A549 treated with CORT108297 at 1 μM for 4 hours (cell line): ENCODE measurements at places on chromosomes 6 and 20. TPM values are rescaled to one million over a fixed set of nuclear protein-coding genes. Genes with fewer than 3 reads are reported as not detected.

The BEND3 gene
- total RNA-seq: 3.3 to 3.9 TPM (median 3.6 TPM) in 5 replicates

The MEP1A gene
- total RNA-seq: not detected in 5 replicates

The IL17A gene
- total RNA-seq: not detected in 5 replicates

The ALDH5A1 gene
- total RNA-seq: 6.4 to 8.2 TPM (median 7.4 TPM) in 5 replicates
